Caki2 (cell line): ENCODE measurements at places on chromosomes 11 and 22. TPM values are rescaled to one million over a fixed set of nuclear protein-coding genes. Genes with fewer than 3 reads are reported as not detected.

DNA sequence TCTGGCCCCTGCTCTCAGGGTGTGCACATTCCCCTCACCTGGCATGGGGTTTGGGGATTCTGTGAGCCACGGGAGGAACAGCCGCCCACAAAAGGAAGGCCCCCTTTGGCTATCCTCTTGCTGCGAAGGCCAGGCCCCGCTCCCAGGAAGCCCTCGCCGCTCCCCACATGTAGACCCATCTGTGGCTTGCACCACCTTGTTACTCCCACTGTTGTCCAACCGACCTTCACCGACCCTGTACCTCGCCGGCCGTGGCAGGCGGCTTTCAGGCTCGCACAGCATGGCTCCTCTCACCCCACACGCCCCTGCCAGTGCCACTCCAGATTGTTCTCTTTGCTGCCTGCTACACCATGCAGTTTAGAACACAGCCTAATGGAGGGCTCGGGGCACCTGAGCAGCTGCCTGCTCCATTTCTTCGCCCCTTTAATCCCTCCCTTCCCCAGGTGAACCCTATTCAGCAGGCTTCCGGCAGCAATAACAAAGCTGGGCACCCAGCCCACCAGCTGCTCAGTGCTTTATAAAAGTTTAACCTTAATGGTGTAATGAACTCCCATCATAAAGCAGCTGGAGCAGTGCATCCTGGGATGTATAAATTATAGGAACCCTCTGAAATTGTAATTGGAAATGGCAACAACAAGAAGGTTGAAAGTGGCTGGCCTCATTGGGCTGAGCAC lies 10.7 kb downstream of the DAGLA start:
- no peak for DNase-seq

GRCh38 chr11:124788521-124788920 lies 11.7 kb downstream of the MSANTD2 start:
- DNase-seq: no peak

- DNase-seq: no peak
Measured at GRCh38 chr22:28771195-28771791, 1.2 kb upstream of the CCDC117 start.

DNA sequence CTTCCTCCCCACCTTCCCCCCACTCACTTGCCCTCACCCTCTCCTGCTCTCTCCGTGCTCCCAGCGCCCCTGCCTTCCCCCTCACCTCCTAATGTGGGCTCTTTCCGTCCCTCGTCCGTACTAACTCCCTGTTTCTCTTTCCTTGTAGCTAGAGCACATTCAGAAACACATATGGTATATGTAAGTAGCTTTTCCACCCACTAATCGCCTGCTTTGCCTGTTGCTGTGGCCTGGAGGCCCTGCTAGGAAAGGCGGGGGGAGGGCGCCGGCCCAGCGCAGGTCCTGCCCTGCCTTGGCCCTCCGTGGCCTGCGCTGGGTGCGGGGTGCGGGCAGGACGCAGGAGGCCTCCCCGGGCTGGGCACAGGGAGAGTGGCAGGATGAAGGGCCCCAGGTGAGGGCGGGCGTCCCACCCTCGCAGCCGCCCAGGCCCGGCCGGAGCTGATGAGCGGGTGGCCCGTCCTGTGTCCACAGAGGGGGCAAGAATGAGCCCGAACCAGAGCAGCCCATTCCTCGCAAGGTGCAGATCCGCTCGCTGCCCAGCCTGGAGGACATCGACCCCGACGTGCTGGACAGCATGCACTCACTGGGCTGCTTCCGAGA lies 41.7 kb downstream of the MOB2 start:
- DNase-seq: no peak

DNA sequence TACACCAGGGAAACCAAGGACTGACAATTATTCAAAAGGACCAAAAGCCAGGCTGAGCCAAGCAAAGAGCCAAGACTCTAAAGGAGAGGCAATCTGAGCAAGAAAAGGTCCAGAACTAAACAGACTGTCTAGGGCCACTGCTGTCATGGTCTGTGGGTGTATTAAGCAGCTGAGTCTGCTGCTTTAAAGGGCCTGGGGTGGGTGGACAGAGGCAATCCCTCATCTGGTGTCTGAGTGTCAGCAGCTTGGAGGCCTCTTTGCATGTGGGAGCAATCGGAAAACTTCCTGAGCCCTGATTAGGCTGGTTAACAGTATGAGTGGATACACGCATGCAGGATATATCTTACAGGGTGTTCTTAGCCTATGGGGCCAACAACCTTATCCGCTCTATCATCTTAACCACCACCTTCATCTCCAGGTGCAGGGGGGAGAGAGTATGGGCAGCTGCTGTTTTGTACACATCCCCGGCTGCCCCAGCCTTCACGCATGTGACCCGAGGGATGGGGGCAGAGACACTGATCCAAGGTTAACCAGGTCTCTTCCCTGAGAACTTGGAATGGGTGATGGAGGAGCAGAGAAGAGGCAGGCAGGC lies 67.5 kb upstream of the TIMP3 start:
- no peak for DNase-seq

DNA sequence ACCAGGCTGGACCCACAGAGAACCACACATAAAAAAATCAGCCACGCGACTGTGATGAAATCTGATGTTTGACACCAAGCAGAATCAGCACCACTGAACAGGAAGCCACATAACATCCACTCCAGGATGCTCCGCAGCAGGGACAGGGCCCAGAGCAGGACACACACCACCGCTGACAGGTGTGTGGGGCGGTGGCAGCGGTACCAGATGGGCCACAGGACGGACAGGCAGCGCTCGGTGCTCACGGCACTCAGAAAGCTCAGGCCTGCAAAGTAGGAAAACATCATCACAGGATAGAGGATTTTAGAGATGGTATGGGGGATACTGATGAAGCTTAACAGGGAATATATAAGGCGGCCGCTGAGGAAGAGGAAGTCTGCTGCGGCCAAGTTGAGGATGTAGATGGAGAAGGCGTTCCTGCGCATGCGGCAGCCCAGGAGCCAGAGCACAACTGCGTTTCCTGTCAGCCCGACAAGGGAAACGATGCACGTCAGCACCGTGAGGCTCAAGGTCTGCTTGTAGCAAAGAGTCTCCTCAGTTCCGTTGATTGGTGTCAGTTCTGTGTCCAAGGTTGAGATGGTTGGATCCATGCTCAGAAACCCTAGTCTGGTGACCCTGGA lies 4.9 kb downstream of the MRGPRX1 start:
- no peak for DNase-seq

GRCh38 chr22:29426476-29426875 lies 11.9 kb upstream of the RFPL1 start:
- no peak for DNase-seq

DNA sequence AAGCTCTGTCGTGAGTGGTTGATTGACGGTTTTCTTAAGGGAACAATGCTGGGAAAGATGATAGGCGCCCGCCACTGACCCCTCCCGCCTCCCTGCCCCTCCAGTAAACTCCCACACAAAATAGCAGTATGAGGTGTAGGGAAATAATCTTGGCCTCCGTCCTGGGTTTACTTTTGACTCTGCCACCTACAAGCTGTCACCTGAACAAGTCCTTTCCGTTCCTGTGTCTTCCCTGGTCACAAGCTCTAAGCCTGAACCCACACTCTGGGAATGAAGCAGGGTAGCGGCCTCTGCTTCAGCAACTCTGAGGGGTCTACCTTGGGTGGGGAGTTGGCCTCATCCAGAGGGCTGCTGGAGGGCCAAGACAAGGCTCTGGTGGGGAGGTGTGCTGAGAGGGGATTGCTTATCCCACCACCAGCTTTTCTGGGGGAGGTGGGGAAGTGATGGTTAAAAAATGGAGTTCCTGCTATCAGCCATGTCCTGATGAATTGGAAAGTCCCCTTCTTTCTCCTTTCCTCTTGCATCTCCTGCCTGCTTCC lies 87.8 kb downstream of the CEP164 start:
- DNase-seq: no peak

The PANX2 gene
- total RNA-seq: 18.0 and 19.5 TPM in 2 replicates

The SLC22A8 gene
- total RNA-seq: not detected in 2 replicates

The CARD18 gene
- not detected in 2 replicates for total RNA-seq

The IFTAP gene
- total RNA-seq: 45.1 and 47.5 TPM in 2 replicates

The FOSL1 gene
- total RNA-seq: 67.3 and 80.4 TPM in 2 replicates
